Gastrocnemius medialis (tissue), 4 donors: ENCODE measurements at places on chromosomes 4 and X. TPM values are rescaled to one million over a fixed set of nuclear protein-coding genes. Genes with fewer than 3 reads are reported as not detected.

The ATP8A1 gene
- total RNA-seq = 74.2 TPM

DNA sequence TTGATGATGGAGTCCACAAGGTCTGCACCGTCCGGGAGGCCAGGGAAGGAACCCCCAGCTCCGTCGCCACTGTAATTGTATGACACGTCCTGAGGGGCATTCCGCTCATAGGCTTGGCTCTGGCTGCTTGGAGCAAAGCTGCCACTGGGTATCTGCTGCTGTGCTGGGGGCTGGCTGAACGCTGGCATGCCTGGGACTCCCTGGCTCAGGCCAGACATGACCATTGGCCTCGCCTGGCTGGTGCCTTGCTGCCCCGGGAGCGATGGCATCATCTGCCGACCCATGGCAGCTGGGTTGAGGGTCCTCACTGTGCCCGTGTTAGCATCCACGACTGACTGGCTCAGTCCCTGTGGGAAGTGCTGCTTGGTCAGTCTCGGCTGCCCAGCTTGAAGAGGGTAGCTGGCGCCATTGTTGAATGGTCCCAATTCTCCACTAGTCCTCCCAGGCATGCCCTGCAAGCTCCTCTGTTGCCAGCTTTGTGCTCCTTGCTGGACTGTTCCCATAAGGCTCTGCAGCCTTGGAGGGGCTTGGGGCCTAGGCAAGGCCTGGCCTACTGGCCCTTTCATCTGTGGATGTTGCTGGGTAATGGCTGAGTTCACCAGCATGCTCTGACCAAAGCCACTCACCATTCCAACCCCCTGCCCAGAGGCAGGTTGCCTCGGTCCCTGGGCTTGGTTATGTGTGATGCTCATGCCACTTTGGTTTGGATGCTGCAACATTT lies 53.9 kb downstream of the MGST2 start:
- H3K27ac ChIP-seq = no peak overlapping the region
- H3K27me3 ChIP-seq = no peaks in the 10 kb centered on the region
- peaks cover 9% of the 10 kb centered on the region for H3K4me1 ChIP-seq
- no peak for DNase-seq

- H3K27me3 ChIP-seq = no peaks in the 10 kb centered on the region
- no peak overlapping the region for H3K4me3 ChIP-seq
- H3K27ac ChIP-seq = no peak overlapping the region
Measured at GRCh38 chr4:184262901-184263300, 45.2 kb upstream of the ENPP6 start.

DNA sequence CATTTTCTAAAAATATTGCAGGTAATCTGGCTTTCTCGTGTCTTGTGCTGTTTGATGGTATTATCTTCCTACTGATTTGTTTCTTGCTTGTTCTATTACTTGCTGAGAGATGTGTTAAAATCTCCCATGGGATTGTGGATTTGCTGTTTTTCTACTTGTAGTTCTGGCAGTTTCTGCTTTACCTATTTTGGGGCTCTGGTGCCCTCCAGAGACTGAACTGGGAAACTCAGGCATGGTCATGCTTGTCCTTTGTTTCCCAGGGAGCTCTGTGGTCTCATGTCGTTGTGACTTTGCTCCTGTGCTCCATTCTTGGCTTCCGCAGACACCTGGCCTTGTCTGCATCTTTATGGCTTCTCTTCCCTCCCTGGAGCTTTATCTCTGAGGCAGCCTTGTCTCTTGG lies 39.5 kb downstream of the NSD2 start:
- no peaks in the 10 kb centered on the region for H3K4me1 ChIP-seq
- no peak overlapping the region for H3K4me3 ChIP-seq
- H3K36me3 ChIP-seq = no peaks in the 10 kb centered on the region

DNA sequence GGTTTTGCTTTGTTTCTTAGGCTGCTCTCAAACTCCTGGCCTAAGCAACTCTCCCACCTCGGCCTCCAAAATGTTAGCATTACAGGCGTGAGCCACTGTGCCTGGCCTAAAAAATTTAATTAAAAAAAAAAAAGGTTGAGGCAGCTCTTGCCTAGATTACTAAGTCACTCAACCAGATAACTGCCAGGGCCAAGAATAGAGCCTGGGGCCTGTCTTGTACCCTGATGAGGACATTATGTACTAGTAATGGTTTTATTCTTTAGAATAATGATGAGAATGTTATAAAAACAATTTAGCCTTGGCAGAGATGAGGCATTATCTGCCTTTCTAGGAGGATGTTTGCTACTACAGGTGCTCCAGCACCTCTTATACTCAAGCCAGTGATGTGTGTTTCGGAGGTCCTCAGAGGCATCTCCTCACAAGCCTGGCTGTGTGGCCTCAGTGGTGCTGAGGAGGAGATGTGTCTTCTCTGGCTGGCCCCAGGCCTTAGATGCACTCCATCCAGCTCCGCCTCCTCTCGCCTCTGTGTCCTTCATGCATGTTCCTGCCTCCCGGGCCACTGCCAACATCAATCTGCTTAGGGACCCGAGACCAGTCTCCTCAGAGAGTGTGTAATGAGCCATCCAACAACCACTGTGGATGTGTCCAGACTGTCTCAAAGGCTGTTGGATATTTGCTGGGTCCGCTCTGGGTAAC lies 337.7 kb upstream of the GATB start:
- H3K36me3 ChIP-seq = no peaks in the 10 kb centered on the region
- H3K27me3 ChIP-seq = no peaks in the 10 kb centered on the region
- no peak for DNase-seq
- H3K4me1 ChIP-seq = no peaks in the 10 kb centered on the region

DNA sequence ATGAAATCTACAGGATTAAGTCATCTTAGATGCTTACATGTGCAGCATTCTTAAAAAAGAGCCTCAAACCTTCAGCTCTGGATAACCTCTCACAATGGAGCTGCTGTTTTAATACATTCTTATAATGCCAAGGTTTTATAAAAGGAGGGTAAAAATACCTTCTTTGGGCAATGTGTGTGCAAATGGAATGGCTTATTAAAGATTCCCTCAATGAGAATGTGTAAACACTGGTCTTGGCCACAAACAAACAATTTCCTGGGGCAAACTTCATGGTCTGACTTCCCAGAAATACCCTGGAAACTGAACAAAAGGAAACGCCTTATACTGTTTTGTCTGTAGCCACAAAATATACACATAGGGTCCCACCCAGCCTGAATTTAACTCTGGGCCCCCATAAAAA lies 148.6 kb upstream of the INTU start:
- DNase-seq = no peak
- H3K36me3 ChIP-seq = no peaks in the 10 kb centered on the region
- H3K27ac ChIP-seq = no peak overlapping the region
- H3K4me3 ChIP-seq = no peak overlapping the region

- no peaks in the 10 kb centered on the region for H3K27me3 ChIP-seq
- no peak overlapping the region for H3K4me3 ChIP-seq
- H3K4me1 ChIP-seq = peaks cover 3% of the 10 kb centered on the region
Measured at GRCh38 chrX:72124540-72125201, 7.0 kb downstream of the RTL5 start.
